ENCODE measurements at places on chromosomes 12 and 14.

DNA sequence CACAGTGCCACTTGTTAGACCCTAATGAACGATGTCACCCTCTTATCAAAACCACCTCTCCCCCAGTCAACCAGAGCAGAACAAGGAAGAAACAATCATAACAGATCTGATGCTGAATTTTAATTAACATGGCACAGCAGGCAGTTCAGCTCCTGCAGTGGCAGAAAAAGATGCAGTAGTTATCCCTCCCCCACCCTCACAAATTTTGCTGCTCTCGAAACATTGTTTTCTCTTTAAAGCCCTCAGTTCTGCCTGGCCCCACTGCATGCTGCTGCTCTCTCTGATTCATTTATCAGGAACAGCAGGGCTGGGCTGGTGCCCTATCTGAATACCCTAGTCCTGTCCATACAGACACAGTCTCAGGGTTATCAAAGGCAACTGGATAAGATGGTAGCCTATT lies 12.2 kb downstream of the CCDC175 start:
- no peak for DNase-seq

- DNase-seq: no peak
These were observed 221.8 kb upstream of the SSTR1 start for GRCh38 chr14:37985826-37986470.

- DNase-seq: no peak
These were observed 11.0 kb downstream of the PTPRB start for GRCh38 chr12:70626180-70626579.

DNA sequence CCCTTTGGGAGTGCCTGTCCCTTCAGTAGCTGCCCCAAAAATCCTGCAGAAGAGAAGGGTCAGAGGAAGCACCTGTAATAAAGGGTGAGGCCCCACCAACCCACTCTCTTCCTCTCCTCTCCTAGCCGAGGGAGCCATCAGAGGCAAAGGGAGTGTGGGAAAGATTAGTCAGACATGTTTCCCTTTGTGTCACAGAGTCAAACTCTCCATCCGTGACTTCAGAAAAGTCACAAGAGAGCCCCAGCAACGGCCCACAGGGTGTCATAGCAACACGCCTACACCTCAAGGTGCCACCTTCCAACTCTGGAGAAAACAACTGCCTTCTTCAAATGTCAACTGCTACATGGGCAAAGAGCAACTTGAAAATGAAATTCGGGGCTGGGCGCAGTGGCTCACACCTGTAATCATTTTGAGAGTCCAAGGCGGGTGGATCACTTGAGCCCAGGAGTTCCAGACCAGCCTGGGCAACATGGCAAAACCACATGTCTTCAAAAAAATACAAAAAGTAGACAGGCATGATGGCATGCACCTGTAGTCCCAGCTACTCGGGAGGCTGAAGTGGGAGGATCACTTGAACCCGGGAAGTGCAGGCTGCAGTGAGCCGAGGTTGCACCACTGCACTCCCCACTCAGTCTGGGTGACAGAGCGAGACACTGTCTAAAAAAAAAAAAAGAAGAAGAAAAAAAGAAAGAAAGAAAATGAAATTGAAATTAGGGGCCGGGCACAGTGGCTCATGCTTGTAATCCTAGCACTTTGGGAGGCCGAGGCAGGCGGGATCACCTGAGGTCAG lies 17.7 kb upstream of the CD27 start:
- no peak for DNase-seq

- DNase-seq: no peak
These were observed 172.2 kb downstream of the NPAS3 start for GRCh38 chr14:33110737-33111443.

- DNase-seq: no peak
These were observed 49.7 kb downstream of the TRMT5 start for GRCh38 chr14:60931218-60931617.

DNA sequence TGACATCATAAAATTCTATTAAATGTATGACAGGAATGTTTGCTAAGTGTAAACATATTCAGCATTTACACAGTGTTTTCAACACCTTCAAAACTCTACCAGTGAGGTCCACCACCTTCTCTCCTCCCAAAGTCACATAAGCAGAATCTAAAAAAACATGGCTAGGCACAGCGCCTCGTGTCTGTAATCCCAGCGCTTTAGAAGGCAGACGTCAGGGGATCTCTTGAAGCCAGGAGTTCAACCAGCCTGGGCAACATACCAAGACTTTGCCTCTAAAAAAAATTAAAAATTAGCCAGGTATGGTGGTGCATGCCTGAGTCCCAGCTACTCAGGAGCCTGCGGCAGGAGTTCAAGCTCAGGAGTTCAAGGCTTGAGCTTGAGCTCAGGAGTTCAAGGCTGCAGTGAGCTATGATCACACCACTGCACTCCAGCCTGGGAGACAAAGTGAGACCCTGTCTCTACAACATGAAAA lies 30.0 kb downstream of the NUMB start:
- no peak for DNase-seq

DNA sequence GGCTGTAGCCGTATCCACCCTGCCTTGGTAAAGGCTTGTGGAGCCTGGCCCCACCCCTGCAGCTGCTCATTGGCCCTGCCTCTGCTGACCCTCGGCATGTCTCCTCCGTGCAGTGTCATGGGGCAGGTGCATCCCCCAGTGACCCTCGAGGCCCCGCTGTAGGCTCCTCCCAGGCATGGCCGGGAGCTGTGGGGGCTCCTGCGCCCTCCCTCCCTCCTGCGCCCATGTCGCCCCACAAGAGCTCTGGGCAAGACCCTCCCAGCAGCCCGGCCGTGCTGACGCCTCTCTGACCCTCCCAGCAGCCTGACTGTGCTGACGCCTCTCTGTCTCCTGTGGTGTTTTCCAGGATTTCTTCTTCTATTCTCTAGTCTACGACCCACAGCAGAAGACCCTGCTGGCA lies 20.8 kb upstream of the CRIP2 start:
- no peak for DNase-seq
